ENCODE measurements at places on chromosomes 3 and 15.

- no peak for DNase-seq
These were observed 39.9 kb upstream of the TNFAIP8L3 start for GRCh38 chr15:51134416-51135199.

- no peak for DNase-seq
These were observed 43.0 kb downstream of the NSMCE3 start for GRCh38 chr15:29226436-29227208.

- no peak for DNase-seq
These were observed 19.9 kb downstream of the RBP2 start for GRCh38 chr3:139456386-139456785.

GRCh38 chr15:67109141-67110034 lies 44.0 kb downstream of the SMAD3 start:
- peak; percentile 98 for DNase-seq

DNA sequence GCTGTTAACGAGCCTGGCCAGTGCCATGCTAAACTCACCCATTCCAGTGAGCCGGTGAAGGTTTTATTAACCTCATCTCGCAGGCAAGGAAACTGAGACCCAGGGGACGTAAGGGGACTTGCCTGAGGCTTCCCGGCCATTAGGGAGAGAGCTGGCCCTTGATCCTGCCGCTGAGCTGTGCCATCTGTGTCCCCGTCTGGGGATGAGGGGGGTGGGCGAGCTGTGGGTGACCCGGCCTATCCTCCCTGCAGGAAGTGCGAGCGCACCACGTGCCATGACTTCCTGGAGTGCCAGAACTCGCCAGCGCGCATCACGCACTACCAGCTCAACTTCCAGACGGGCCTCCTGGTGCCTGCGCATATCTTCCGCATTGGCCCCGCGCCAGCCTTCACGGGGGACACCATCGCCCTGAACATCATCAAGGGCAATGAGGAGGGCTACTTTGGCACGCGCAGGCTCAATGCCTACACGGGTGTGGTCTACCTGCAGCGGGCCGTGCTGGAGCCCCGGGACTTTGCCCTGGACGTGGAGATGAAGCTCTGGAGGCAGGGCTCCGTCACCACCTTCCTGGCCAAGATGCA lies 88.5 kb downstream of the FBLN2 start:
- no peak for DNase-seq

DNA sequence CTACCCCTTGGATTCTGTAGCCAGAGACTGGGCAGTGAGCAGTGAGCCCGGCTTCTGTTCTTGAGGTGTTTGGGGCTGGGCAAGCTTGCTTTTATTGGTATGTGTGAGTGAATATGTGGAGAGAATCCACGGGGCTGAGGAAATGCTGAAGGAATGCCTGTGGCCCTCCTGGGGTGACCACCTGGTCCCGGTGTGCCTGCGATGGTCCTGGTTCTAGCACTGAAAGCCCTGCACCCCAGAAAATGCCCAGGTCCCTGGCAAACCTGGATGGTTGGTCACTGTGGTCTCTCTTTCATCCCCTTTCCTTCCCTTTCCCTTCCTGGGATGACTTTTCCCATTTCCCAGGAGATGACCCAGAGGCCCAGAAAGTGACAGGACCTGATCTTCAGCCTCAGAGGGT lies 4.2 kb downstream of the ZBTB47 start:
- DNase-seq = no peak

DNA sequence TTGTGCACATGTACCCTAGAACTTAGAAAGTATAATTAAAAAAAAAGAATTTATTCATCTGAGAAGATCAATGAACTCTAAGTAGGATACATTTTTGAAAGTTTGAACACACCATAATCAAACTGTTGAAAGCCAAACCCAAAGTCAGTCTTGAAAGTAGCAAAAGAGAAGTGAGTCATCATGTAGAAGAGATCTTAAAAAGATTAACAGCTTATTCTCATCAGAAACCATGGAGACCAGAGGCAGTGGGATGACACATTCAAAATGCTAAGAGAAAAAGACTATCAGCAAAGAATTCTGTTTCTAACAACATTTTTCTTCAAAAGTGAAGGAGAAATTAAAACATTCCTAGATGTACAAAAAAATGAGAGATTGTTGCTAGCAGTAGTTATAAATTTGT lies 60.7 kb downstream of the TIMP4 start:
- DNase-seq = no peak

GRCh38 chr3:187019542-187020072 lies 89.3 kb downstream of the ST6GAL1 start:
- DNase-seq = no peak

DNA sequence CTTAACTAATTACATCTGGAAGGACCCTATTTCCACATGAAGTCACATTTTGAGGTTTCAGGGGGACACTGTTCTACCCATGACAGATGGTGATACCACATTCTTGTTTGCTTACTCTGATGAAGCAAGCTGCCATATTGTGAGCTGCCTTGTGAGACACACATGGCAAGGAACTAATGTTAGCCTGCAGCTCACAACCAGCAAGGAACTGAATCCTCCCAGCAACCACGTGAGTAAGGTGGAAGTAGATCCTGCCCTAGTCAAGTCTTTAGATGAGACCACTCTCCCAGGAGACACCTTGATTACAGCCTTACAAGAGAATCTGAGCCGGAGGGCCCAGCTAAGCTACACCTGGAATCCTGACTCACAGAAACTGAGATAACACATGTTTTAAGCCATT lies 160.1 kb downstream of the PDE8A start:
- no peak for DNase-seq

- no peak for DNase-seq
These were observed 216.6 kb upstream of the RASGRP1 start for GRCh38 chr15:38781196-38781595.

- peak; percentile 61 for DNase-seq
These were observed 300.5 kb upstream of the MME start for GRCh38 chr3:154779571-154779970.

GRCh38 chr3:155852341-155852740 lies 1.9 kb downstream of the SLC33A1 start:
- no peak for DNase-seq

- DNase-seq = no peak
These were observed 54.8 kb upstream of the CHST2 start for GRCh38 chr3:143064777-143065176.

GRCh38 chr3:126451511-126451910 lies 24.2 kb downstream of the ZXDC start:
- DNase-seq = no peak

DNA sequence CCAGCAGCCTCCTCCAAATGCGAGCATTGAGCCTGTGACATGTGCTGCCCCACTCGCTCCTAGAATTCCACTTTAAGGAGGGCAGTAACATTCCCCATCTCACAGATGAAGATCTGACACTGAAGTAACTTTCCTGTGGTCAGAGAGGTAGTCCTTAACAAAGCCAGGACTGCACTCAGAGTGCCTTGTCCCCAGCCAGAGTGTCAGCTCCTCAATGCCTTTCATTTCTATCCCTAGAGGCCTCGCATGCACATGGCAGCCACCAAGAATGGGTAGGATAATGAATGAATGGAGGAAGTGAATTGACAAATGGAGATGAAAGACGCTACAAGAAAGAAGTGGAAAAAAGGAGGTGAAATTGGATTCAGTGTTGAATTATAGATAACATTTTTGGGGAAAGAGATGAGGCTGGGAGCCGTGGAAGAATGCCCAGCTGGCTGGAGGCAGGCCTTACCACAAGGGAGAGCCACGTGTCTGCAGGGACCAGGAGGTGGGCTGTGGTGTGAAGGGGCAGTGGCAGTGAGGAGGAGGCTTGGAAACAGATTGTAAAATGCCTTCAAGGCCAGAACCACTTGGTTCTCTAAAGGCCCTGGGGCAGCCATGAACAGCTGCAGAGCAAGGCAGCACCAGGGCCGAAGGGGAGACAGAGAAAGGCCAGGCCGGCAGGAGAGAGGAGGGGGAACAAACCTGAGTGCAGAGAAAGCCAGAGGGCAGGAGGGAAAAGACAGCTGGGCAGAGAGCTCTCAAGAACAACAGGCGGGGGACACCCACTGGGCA lies 10.4 kb downstream of the CFAP92 start:
- no peak for DNase-seq

- DNase-seq = no peak
These were observed 54.9 kb upstream of the ATP2B2 start for GRCh38 chr3:10560060-10560861.

- DNase-seq = no peak
These were observed 6.6 kb downstream of the HTR3C start for GRCh38 chr3:184059424-184059823.

DNA sequence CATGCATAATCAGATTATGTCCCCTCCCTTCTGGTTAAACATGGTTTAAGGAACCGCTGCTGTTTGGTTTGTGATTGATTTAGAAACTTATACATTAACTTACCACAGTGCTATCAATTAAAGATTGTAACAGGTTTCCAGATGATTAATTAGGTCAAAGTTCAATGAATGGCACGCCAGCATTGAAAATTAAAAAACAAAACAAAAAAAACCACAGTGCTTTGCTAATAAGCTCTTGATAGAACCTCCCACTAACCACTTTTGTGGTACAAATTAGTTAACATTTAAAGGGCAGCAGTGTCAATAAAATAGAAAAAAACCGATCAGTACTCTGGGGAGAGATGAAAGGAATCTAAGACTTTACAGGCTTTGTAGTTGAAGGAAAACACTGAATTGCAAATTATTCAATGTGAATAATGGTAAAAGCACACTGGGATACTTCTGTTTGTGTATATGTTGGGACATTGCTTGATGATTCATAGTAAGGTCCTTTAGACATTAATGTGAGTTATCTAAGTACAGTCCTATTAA lies 7.6 kb upstream of the C3orf38 start:
- DNase-seq = peak; percentile 25

- DNase-seq = no peak
These were observed 114.8 kb downstream of the IL12A start for GRCh38 chr3:160103397-160103796.

GRCh38 chr3:110644203-110644602 lies 427.4 kb upstream of the NECTIN3 start:
- no peak for DNase-seq

DNA sequence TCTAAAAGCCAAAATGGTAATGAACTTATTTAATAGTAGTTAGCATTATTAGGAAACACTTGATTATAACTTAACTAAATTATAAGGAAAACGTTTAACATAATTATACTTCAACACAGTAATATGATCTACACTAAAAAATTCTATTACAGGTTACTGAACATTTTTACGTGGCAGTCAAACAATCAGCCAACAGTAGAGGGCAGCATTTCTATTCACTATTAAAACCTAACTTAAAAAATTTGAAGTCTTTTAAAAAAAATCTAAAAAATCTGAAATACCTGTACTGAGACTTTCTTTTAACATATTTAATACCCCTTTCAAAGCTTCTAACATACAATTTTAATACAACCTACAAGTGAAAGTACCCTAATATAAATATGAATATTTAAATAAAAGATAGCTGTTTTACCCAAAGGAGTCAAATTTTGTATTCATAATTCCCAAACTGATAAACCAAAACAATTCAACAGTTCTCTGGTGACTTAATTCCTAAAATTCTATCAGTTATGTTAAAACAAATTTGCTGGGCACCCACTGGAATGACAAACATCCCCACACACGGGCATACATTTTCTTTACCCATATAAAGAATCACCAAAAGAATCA lies 41.5 kb downstream of the DLG1 start:
- DNase-seq = peak; percentile 24

- no peak for DNase-seq
These were observed 57.5 kb upstream of the SLC6A1 start for GRCh38 chr3:10935028-10935427.

- no peak for DNase-seq
These were observed 76.0 kb downstream of the SLC12A8 start for GRCh38 chr3:125136515-125136914.

GRCh38 chr15:74311734-74312444 lies 55.6 kb downstream of the CYP11A1 start:
- no peak for DNase-seq

GRCh38 chr3:39125841-39126500 lies 18.5 kb downstream of the TTC21A start:
- no peak for DNase-seq

- no peak for DNase-seq
These were observed 17.7 kb downstream of the FNDC3B start for GRCh38 chr3:172057059-172057458.

GRCh38 chr3:32531010-32531647 lies 28.5 kb upstream of the CMTM6 start:
- no peak for DNase-seq

DNA sequence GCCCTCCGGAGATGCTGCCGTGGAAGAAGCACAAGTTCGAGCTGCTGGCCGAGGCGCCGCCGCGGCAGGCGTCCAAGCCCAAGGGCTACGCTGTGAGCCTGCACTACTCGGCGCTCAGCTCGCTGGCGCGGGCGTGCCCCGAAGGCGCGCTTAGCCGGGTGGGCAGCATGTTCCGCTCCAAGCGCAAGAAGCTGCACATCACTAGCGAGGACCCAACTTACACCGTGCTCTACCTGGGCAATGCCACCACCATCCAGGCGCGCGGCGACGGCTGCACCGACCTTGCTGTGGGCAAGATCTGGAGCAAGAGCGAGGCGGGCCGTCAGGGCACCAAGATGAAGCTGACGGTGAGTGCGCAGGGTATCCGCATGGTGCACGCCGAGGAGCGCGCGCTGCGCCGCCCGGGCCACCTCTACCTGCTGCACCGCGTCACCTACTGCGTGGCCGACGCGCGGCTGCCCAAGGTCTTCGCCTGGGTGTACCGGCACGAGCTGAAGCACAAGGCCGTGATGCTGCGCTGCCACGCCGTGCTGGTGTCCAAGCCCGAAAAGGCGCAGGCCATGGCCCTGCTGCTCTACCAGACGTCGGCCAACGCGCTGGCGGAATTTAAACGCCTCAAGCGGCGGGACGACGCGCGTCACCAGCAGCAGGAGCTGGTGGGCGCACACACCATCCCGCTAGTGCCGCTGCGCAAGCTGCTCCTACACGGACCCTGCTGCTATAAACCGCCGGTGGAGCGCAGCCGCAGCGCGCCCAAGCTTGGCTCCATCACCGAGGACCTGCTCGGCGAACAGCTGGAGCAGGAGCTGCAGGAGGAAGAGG lies 1.3 kb downstream of the FAM43A start:
- no peak for DNase-seq
